ENCODE measurements at places on chromosomes 16 and 17.

- no peak for DNase-seq
Observed at GRCh38 chr16:13999895-14000425, 71.2 kb upstream of the MRTFB start.

- no peak for DNase-seq
Observed at GRCh38 chr17:44233582-44233981, 14.1 kb upstream of the UBTF start.

GRCh38 chr16:56589141-56590039, at the start of gene MT3:
Gene MT3 (plus strand): TSS chr16:56589528. CDS start chr16:56589591, 63 bp downstream.
- no peak for DNase-seq

- no peak for DNase-seq
Observed at GRCh38 chr16:72473631-72474030, 301.7 kb upstream of the PMFBP1 start.

DNA sequence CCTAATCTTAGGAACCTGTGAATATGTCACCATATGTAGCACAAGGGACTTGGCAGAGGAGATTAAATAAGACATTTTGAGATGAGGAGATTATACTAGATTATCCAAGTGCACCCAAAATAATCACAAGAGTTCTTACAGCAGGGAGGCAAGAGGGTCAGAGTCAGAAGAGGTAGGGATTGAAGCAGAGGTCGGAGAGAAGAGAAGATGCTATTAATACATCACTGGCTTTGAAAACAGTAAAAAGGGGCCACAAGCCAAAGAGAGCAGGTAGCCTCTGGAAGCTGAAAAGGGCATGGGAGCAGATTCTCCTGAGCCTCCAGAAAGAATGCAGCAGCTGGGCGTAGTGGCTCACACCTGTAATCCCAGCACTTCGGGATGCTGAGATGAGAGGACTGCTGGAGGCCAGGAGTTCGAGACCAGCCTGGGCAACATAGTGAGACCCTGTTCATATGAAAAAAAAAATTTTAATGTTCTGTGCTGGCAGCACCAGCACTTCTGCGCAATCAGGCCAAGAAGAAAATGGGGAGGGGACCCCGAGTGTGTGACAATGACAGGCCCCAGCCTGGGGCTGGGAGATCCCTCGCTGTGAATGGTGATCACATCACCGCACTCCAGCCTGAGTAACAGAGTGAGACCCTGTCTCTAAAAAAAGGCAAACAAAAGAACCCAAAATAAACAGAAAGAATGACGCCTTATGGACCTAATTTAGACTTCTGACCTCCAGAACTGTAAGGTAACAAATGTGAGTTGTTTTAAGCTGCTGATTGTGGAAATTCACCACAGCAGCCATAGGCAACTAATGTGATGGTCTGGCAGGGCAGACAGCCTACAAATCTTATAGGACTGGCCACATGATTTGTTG, 275.4 kb downstream of the MRTFB start:
- no peak for DNase-seq

GRCh38 chr16:12708266-12708665, 95.4 kb downstream of the CPPED1 start:
- DNase-seq = no peak

DNA sequence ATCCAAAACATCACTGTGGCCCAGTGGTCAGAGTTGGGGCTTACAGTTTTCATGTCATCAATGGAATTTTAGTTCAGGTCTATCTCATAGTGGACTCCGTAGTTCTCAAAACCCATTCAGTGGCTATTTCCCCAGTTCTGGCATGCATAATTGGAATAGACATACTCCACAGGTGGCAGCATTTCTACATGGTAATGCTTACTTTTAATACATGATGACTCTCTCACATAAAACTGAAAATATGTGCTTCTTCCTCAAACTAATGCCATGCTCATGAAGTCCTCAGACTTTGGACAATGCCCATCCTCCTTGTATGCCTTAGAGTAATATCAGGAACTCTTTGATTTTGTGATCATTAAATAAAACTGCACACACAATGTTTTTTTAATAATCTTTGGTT, 857.4 kb upstream of the GOT2 start:
- DNase-seq = no peak

DNA sequence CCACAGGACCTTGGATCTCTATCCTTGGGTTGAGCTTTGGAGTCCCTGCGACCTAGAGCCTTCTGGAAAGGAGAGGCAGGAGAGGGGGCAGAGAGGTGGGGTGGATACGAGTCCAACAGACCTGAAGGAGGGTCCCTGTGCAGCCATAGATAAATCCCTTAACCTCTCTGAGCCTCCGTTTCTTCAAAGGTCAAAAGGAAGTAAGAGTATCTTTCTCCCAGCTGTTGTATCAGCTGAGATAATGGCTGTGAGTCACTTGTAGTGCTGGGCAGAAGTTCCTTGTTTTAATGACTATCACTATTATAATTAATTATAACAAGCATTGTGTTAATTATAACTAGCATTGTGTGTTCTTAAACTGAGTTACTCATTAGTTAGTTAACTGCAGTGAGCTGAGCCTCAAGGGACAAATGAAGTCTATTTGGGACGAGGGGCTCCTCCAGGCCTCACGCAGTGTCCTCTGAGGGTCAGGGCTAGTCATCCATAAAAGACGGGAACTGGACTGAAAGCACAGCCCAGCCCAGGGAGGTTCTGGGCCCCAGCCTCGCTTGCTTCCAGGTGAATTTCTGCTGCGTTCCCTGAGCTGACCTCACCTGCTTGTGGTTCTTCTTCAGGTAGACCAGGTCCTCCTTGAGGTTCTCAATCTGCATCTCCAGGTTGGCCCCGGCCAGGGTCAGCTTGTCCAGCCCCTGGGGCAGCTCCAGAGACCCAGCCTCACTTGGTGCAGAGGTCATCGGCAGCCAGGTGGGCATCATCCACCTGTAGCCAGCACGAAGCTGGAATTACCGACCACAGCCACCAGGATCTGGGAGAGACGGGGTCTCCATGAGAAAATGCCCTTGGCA, 5.7 kb upstream of the KRT17 start:
- no peak for DNase-seq

- DNase-seq = no peak
Observed at GRCh38 chr17:60128171-60128859, 21.5 kb upstream of the CA4 start.

GRCh38 chr16:62955033-62955349, 918.8 kb upstream of the CDH8 start:
- no peak for DNase-seq
